ENCODE measurements at places on chromosomes 7 and 10. TPM values are rescaled to one million over a fixed set of nuclear protein-coding genes. Genes with fewer than 3 reads are reported as not detected.

The DDC gene
- total RNA-seq, result 0.35 TPM

The SPAG6 gene
- total RNA-seq, result not detected

The C1QL3 gene
- 0.21 TPM for total RNA-seq

- DNase-seq, result no peak
- H3K36me3 ChIP-seq, result no peaks in the 10 kb centered on the region
- H3K27ac ChIP-seq, result no peak overlapping the region
- no peak overlapping the region for H3K4me3 ChIP-seq
- H3K27me3 ChIP-seq, result no peaks in the 10 kb centered on the region
Observed at GRCh38 chr10:25382029-25382810, 207.4 kb downstream of the GPR158 start.

GRCh38 chr10:70584366-70584765 is 18.2 kb downstream of the PRF1 start:
- H3K4me1 ChIP-seq, result peaks cover 30% of the 10 kb centered on the region
- peaks cover 8% of the 10 kb centered on the region for H3K27me3 ChIP-seq
- H3K36me3 ChIP-seq, result peaks cover 2% of the 10 kb centered on the region
